ENCODE measurements at places on chromosomes 4 and X.

DNA sequence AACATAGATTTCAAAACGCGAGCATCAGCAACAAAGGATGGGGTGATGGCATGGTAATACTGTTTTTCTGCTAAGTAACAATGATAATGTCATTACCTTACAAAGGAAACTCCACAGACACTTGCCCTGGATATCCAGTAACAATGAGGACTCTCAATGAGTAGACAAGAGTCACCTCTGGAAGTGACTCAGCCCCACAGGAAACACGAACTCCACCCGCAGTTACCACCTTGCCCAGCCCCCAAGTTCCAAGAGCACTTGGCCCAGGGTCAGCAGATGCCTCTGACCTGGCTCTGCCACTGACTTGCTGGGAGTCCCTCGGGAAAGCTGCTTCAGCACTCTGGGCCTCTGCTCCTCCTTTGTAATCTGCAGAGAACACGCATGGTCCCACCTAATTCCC is 110.3 kb upstream of the MAP3K15 start:
- DNase-seq, result no peak

- no peak for DNase-seq
Observed at GRCh38 chr4:142238589-142238988, 602.2 kb downstream of the IL15 start.

DNA sequence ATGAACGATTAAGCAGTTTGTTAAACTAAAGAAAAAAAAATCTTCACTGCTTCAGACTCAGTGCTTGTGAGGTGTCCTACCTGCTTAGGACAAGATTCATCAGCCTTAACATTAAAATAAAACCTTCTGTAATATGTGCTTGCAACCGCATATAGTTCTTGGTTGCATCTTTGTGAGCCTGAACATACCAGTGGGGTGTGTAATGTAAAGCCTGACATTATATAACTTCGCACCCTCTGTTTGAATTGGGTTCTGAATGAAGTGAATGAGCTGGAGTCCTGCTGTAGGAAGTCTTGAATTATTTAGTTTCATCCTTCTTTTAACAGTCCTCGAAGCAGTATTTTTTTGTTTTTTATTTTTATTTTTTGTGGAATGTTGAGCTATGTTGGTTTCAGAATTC is 3.1 kb downstream of the KDM6A start:
- no peak for DNase-seq

- DNase-seq, result no peak
Observed at GRCh38 chrX:7828594-7828993, 14.4 kb upstream of the VCX start.

- DNase-seq, result no peak
Observed at GRCh38 chr4:147345662-147346061, 135.2 kb upstream of the EDNRA start.

GRCh38 chrX:23799469-23800065 is 16.6 kb downstream of the SAT1 start:
- no peak for DNase-seq

GRCh38 chr4:86530183-86530582 is 63.9 kb upstream of the PTPN13 start:
- DNase-seq, result no peak

GRCh38 chr4:168522356-168522755 is 25.5 kb downstream of the PALLD start:
- DNase-seq, result no peak

GRCh38 chrX:27555514-27555913 is 34.6 kb upstream of the DCAF8L2 start:
- no peak for DNase-seq

GRCh38 chrX:16464369-16464768 is 185.6 kb upstream of the S100G start:
- DNase-seq, result no peak

- DNase-seq, result no peak
Observed at GRCh38 chrX:67004451-67004850, 365.6 kb upstream of the EDA2R start.

DNA sequence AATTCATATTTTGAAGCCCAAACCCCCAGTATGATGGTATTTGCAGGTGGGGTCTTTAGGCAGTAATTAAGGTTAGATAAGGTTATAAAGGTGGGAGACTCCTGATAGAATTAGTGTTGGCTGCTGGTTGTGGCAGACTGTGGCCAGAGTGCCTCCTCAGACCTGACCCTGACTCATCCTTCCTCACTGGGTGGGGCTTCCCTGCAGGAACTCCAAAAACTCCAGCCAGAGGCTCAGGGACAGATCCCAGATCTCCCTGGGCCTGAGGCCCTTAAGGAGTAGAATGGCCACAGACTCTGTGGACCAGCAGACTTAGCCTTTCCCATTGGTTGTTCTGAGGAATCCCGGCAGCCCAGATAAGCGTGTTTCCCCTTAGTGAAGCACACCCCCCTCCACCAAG is 463.0 kb upstream of the CPEB2 start:
- no peak for DNase-seq

DNA sequence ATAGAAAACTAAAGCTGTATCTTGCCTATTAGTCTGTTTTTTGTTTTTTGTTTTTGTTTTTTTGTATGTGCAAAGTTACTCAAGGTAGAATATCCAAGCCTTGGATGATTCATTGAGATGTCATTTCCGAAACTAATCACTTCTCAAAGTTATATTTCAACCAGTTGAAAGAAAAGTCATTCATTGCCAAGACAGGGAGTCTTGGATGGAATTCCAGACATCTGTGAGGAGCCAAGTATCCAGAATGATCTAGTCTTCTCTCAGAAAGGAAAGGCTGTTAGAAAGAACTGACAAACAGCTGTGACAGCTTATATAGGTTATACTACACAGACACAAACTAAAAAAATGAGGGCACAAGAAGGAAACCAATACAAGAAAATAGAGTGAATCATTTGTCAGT is 141.1 kb upstream of the NDST3 start:
- no peak for DNase-seq

GRCh38 chrX:129785160-129785947 is 5.6 kb downstream of the SASH3 start:
- DNase-seq, result no peak

All from AG04450 (cell line).